ENCODE measurements at places on chromosomes 5 and 9.

GRCh38 chr9:85599540-85600105 is 142.1 kb downstream of the AGTPBP1 start:
- DNase-seq = no peak

- DNase-seq = no peak
Measured at GRCh38 chr5:143434261-143435209, 31.0 kb upstream of the NR3C1 start.

DNA sequence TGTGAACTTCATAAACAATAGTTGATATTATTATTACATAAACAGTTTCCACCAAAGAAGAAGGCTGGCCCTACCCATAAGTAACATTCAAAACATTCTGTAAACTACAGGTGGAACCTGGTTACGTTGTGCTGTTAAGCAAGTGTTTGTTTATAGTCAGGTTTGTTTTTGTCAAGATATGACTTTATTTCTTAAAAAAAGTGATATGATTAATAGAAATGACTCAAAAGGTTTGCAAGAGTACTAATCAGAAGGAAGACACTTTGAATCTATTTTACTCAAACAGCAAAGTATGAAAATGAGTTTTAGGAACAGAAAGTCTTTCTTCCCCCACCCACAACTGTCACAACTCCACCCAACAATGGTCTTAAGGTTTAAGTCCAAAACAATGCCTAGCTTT is 220.8 kb downstream of the PLK2 start:
- no peak for DNase-seq

GRCh38 chr9:2022560-2022959 is 7.4 kb downstream of the SMARCA2 start:
- no peak for DNase-seq

GRCh38 chr9:2356041-2356790 is 265.4 kb upstream of the VLDLR start:
- no peak for DNase-seq

- no peak for DNase-seq
Measured at GRCh38 chr5:34675857-34676256, 19.7 kb downstream of the RAI14 start.

GRCh38 chr5:139660105-139660922 is 12.2 kb downstream of the CXXC5 start:
- DNase-seq = no peak

DNA sequence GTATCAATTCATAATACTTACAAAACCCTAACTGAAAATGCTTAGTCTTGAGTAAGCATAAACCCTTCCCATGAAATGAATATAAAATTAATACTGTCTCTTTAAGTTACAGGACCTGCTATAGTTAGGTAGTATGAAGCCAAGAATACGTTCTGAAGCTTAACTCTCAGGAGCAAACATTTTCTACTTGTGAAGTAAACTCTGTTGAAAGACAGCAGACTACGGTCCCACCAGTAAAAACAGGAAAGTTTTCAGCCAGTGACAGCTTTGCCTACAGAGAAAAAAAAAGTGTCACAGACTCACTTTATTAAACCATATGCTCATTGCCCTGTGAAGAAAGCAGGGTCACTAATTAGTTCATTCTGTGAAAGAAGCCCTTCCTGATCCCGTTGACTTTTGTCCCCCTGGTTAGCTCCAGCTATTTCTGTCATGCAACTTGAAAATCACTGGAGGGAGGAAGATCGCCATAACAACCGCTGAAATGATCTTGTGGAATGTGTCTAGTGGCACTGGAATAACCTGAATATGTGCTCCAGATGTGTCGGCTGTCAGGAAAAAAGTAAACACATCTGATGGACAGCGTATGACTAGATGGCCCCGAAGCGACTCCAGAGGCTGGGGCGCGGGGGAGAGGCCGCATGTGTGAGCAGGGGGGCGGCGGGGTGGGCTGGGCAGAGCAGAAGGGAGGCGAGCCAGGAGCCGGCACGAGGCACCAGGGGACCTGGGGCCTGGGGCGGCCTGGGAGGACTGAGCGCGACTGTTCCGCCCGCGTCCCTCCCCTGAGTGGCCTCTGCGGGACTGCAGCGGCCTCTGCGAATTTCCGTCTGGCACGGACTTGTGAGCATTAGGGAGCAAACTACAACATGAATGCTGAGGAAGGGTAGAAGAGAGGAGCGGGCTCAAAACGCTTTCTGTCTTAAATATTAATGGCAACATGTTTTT is 41.9 kb downstream of the BNC2 start:
- no peak for DNase-seq

- no peak for DNase-seq
Measured at GRCh38 chr9:107874591-107875369, 385.2 kb upstream of the KLF4 start.

- no peak for DNase-seq
Measured at GRCh38 chr9:83754383-83754977, 46.7 kb upstream of the UBQLN1 start.

DNA sequence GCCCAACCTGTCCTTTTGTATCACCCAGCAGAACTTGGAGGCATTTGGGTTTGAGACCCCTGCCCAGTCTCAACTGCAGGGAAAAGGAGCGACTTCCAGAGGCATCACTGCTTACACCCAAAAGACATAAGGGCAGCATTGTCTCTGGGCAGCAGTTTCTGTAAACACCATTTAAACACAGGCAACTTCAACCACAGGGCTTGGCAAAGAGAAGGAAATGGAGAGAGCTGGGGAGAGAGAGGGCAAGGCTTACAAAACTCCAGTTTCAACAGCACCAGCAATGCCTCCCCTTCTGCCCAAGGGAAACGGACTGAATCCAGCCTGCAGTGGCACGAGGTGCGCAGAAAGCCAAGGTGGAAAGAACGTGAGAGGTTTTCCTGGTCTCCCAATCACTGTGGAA is 147.6 kb downstream of the ROR2 start:
- DNase-seq = no peak
